ENCODE measurements at places on chromosomes 2 and 18. TPM values are rescaled to one million over a fixed set of nuclear protein-coding genes. Genes with fewer than 3 reads are reported as not detected.
A peak's percentile ranks its signal among the peaks of the same experiment; 100 is the strongest.

GRCh38 chr2:176554101-176555048 is 285.1 kb downstream of the MTX2 start:
- peaks cover 19% of the 10 kb centered on the region for H3K27me3 ChIP-seq
- H3K4me1 ChIP-seq, result peaks cover 10% of the 10 kb centered on the region
- no peaks in the 10 kb centered on the region for H3K36me3 ChIP-seq
- no peak overlapping the region for H3K27ac ChIP-seq
- DNase-seq, result peak; percentile 34
- peak overlapping the region; percentile 38 for H3K4me3 ChIP-seq

DNA sequence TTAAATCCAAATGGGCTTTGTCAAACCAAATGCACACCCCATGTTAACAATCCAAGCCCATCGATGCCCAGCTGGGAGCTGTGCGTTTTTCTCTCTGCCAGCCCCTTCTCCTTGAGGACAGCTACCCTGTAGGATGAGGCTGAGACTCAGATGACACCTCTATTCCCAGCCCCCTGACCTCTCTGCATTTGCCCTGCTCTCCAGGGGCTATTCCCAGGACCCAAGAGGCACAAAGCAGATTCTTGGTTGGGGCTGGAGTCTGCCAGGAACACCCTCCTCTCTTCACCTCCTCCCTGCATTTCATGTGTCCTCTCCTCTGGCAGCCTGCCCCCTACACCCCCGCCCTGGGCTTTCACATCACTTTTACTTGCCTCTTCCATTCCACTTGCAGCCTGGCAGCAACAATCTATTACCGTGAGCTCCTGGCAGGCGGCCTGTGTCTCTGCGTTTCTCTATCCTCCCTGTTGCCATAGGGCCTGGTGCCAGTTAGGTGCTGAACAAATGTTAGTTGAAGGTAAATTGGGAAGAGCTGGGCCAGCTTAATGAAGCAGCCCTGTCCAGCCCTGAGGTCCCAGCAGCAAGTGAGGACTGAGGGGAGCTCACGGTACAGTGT is 51.8 kb downstream of the ADD2 start:
- no peaks in the 10 kb centered on the region for H3K36me3 ChIP-seq
- DNase-seq, result no peak
- H3K27me3 ChIP-seq, result peaks cover 2% of the 10 kb centered on the region

DNA sequence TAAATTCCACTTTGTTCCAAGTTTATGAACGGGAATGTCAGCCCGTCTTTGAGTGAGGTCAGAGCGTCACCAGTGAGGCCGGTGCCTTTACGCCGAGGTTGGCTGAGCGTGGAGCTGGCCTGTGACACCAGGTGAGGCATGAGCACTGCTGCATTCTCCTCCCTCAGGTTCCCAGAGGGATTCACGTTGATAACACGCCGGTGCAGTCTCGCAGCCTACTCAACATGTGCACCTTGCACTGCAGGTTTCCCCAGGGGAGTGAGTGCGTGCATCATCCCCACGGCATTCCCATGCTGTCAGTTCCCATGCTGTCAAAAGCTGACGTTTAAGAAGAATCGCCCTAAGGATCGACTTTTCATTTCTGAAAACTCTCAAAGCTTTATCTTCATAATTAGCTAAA is 213.3 kb downstream of the LDLRAD4 start:
- H3K36me3 ChIP-seq, result no peaks in the 10 kb centered on the region
- no peaks in the 10 kb centered on the region for H3K27me3 ChIP-seq
- H3K4me3 ChIP-seq, result no peak overlapping the region
- H3K27ac ChIP-seq, result no peak overlapping the region
- peaks cover 6% of the 10 kb centered on the region for H3K4me1 ChIP-seq

- no peak for DNase-seq
- H3K27me3 ChIP-seq, result no peaks in the 10 kb centered on the region
- H3K27ac ChIP-seq, result no peak overlapping the region
Measured at GRCh38 chr2:227608561-227609338, 5.9 kb downstream of the SCYGR3 start.

Gene SCG2
- total RNA-seq, result not detected

Gene GAL3ST2
- 0.72 TPM for total RNA-seq

Gene CTIF
- total RNA-seq, result 13.1 TPM

Measured in HepG2 (cell line).